H4 (cell line): ENCODE measurements at places on chromosomes 6 and 20.

DNA sequence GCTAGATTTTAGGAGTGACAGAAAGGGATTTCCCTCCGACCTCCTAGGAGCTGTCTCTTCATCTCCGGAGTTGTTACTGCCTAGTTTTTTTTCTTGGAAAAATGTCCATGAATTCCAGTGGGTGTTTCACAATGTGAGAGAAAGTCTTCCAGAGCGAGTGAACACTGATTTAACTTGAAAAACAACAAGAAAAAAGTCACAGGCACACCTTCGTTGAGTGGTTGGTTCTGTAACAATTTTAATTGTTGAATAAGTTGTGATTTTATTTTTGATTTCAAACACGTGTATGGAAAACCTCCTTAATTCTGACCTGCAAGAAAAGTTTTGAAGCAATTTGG, 2.9 kb downstream of the TFAP2C start:
- no peak for DNase-seq

DNA sequence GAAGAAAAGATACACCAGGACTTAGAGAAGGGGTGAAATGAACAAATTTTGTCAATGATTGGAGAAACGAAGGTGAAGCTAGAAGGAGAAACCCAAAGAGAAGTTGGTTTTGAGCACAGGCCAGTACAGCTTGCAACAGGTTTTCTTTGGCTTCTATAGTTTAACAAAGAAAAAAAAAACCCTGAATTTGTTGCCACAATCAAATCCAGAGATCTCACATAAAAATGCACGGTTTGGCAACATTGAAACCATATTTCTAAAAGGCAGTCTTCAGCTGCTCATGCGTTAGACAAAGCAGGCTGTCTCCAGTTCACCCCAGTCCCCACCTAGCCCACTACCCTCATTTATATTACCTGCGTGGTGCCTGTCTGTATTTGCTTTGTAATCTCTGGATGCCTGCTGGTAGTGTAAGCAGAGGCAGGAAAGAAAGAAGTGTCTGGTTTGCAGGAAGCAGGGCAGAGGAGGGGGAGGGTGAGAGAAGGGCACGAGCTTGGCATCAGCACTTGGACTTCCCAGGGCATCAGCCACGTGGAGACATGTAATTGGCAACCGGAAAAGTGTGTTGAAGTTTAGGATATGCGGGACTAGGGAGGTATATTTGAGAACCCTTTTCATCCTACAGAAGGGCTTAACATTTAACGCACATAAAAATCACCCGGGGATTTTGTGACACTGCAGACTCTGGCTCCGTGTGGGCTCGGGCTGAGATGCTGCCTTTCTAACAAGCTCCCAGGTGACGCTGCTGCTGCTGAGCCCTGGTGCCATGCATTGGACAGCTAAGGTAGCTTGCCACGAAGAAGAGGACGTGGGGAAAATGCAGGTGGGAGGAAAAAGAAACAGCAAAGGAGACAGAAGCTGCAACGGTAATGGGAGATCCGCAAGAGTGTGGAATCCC, 14.4 kb downstream of the PFDN4 start:
- no peak for DNase-seq

DNA sequence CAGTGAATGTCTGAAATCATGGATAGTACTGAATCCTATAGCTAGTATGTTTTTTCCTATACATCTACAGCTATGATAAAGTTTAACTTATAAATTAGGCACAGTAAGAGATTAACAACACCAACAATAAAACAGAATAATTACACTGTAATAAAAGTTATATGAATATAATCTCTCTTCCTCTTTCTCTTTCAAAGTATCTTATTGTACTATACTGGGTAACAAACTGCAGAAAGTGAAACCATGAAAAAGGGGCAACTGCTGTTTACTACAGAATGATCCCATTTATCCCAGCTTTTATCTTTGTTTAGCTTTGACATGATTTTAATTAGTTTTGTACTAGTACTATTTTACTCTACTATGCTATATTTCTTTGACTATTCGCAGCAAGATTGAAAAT, 25.8 kb downstream of the ESF1 start:
- no peak for DNase-seq

- DNase-seq = no peak
These were observed 49.1 kb downstream of the TXLNB start for GRCh38 chr6:139242457-139243240.

- DNase-seq = no peak
These were observed 118.0 kb downstream of the GRM1 start for GRCh38 chr6:146146836-146147235.

DNA sequence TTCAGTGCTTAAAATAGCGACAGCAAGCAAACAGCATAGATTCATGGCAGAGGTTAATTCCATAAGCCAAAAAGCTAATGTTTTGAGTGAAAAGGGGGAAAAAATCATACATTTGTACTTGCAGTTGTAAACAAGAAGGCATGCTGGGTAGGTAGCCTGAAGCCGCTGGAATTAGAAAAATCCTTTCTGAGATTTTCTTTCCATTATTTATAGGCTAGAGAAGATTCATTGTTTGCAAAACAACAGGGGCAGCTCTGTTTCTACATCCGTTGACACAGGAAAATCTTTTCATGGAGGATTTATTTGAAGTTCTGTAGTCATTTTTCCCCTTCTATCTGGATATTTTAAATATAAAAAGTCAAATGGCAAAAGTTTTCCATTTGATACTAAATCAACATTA, 843.9 kb downstream of the QKI start:
- no peak for DNase-seq

- no peak for DNase-seq
These were observed 44.6 kb upstream of the HDDC2 start for GRCh38 chr6:125346201-125346925.

DNA sequence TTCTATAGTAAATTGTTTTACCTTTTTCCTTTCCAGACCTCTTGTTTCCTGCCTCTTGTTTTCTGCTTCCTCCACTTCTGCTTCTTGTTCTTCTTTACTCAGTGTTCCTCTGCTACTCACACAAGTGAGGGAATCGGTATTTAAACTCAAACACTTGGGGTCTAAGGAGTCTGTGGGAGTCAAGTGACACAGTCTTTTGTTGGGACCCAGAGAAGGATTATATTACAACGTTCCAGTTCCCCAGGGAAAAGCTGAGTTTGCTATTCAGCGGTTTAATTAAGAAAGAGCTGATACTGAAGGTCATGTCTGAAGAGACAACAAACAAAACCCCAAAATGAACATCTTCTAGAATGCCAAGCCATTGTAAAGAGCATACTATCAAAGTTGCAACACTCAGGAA, 107.8 kb upstream of the CITED2 start:
- DNase-seq = no peak

DNA sequence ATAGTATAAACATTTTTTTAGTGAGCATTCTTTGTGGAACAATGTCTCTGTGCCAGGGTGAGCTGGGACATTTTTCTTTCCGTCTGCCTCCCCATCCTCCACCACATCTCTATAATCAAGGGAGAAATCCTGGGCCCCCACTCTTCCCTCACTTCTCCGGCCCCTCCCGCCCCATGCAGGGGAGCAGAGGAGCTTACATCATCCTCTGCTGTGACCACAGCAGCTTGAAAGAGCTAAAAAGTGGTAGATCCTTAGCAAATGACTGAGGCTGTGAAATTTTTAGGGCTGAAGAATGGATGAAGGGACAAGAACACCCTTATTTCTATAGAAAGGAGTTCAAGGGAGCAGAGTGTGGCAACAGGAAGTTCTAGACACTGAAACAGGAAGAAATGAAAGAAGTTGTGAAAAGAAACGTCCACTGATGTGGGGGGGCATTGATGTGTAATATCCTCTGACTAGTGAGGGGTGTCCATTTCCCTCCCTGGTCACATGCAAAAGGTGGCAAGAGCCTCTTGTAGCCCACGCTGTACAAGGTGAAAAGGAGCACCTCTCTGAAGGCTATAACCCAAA, 380.3 kb upstream of the JARID2 start:
- DNase-seq = no peak

DNA sequence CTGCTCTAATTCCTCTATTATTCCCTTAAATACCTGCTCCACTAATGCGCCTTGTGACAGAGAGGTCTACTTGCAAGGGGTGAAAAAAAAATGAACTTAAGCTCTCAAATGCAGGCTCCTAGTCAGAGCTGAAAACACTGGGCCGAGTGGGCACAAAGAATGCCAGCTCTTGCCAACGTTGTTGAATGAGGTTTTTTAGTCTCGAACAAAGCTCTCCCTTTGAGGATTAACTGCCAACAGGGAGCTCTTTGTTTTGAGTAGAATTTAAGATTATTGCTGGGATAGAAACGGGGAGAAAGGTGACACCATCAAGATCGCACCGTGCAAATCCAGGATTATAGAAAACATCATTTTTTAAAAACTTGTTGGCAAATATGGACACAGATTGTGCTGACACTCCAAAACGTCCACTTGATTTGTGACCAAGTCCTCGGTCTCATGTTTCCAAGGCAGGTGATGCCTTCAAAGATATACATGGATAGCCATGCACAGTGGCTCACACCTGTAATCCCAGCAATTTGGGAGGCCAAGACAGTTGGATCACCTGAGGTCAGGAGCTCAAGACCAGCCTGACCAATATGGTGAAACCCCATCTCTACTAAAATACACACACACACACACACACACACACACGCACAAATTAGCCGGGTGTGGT, 163.2 kb downstream of the BMP7 start:
- no peak for DNase-seq

DNA sequence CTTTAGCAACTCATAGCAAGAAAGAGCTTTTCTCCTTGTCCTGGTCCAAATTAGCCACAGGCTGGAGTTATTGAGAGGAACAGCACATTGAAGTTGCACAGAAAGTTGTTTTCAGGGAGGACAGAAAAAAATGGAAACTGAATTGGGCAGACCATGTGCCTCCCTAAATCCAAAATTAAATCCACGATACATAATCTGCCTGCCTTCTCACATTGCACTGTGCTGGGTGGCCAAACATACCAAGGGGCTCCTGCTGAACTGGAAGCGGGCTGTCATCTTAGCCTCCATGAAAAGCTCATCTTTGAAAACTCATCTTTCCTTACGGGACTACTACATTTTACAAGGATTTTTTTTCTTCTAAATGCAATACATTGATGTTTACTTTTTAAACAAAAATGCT, 59.9 kb downstream of the TNFAIP3 start:
- DNase-seq = no peak

GRCh38 chr20:44526129-44526528, 4.3 kb upstream of the SERINC3 start:
- DNase-seq = no peak

DNA sequence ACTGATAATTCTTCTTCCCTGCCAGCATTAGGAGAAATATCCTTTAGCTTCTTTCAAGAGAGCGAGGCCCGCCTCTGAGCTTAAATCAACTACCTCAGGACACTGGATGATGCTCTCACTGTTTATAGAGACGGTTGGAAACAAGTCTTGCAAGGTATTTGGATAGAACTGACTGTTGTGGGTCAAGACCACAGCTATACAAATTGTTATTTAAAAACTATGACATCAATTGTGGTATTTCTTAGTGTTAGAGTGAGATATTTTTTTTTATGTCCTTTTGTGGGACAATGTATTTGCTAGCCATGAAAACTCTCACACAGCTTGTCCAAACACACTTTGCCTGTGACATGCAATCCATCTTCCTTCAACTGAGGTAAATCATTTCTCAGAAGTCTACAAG, 136.3 kb upstream of the PHACTR1 start:
- no peak for DNase-seq

DNA sequence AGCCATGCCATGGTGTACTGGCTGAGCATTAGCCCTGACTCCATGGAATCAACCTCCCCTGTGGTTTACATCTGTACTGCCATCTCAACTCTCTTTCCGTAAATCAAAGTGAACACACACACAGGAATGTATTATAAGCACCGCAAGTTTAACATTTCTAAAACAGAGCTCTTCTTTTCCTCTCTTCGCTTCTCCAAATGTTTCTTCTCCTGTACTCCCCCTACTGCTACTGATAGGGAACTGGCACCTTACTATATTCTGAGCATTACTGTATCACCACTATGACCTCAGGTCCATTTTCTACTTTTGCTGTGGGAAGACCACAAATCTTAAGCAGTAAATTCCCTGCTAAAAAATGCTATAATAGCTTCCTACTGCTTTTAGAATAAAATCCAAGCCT, 101.2 kb downstream of the NUS1 start:
- DNase-seq = peak; percentile 8

- DNase-seq = no peak
These were observed 59.2 kb upstream of the TINAG start for GRCh38 chr6:54248994-54249393.

GRCh38 chr6:136962661-136963060, 40.6 kb downstream of the SLC35D3 start:
- no peak for DNase-seq

DNA sequence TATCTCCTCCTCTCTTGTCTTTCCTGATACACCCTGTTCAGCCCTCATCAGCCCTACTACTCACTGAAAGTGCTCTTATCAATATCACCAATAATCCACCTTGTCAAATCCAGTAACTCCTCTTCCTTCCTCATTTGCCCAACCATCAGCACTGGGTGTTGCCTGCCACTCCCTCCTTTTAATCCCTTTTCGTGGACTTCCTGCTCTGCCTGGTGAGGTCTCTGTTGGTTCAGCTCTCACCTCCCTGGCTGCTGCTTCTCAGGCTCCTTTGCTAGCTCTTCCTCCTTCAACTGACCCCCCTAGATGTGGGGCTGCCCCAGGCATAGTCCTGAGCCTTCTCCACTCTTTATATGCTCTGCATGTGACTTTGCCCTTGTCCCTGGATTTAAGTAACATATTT, 92.5 kb downstream of the PREP start:
- DNase-seq = no peak

DNA sequence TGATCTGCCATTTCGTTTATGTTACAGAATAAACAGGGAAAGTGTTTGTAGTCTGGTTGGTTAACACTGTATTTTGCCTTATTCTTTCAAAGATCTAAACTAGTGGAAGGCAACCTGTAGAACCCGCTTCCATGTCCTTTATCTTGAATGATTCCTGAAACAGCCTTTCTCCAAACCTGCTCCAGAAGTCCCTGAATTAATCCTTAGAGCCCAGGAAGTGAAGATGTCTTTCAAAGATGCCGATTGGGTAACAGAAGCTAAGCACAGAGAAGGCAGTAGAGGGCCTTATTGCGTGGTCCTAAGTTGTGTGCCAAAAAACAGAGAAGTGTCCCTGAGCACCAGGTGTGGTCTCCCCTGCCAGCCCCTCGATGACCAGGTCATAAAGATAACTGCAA, 19.2 kb upstream of the ZSCAN16 start:
- no peak for DNase-seq

- DNase-seq = no peak
These were observed 16.9 kb downstream of the LAMA5 start for GRCh38 chr20:62350098-62350628.

- no peak for DNase-seq
These were observed 82.4 kb downstream of the IRF4 start for GRCh38 chr6:473768-474452.

DNA sequence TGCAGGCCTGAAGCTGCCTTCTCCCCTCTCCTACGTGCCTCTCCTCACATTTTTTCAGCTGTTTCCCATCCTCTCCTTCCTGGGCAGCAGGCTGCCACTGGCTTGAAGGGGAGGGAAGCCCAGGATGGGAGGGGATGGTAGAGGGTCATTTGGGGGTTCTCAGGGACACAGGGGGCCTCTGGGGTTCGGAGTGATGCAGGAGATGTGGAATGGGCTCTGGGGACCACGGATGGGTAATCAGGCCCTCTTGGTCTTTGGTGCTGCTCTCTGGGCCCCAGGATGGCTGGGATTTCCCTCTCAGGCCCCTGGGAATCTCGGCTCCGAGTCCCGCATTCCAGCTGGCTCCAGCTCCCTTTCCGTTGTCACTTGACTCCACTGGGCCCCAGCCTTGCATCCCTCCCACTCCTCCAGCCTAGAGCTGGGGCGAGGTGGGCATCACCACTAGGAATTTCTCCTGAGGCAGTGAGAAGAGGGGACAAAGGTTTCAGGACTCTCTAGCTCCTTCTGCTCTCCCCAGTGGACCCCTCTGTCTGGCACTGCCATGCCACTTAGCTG, 2.0 kb upstream of the DDR1 start:
- DNase-seq = no peak

GRCh38 chr6:152313542-152314482, 323.4 kb downstream of the SYNE1 start:
- DNase-seq = no peak
